ENCODE measurements at places on chromosomes 2 and 18.

DNA sequence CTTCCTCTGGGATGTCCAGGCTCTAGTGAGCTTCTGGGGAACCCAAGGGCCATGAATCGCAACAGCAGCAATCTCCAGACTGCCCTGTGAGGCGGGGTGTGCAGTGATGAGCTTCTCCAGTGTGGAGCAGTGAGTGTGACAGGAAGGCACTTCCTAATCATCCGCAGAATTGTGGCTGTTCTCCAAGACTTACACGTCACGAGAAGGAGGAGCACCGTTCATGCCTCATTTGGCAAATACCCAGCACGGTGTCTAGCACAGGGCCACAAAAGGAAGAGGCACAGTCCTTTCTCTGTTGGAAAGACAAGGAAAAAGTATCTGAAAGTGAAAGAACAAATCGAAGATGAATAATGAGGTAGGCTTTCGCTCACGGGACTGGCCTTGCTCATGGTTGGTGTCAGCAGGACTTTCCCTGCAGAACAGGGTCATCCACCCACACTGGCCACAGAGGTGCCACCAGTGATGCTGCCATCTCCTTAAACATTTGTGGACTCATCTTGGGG lies 125.1 kb upstream of the HAAO start:
- no peak for DNase-seq

DNA sequence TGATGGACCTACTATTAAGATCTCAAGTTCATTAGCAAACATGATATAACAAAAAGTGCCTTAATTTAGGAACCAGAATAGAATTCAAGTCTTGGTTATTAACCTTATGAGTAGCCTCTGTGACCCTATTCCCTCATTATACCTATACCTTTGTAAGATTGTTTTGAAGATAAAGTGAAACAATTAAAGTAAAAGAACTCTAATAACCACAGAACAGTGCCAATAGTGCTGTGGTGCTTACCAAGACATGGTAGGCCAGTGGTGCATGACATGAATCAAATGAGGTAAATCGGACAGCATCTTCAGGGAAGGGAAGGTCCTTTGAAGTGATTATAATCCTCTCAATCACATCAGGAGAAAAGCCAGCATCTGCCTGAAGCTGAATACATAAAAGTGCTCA lies 36.4 kb downstream of the METTL4 start:
- DNase-seq: no peak

- no peak for DNase-seq
These were observed 287.4 kb downstream of the NOL4 start for GRCh38 chr18:33937270-33937816.

- no peak for DNase-seq
These were observed 21.2 kb downstream of the WDFY1 start for GRCh38 chr2:223923976-223924375.

- peak; percentile 35 for DNase-seq
These were observed 6.6 kb downstream of the GKN2 start for GRCh38 chr2:68946117-68946516.

- DNase-seq: no peak
These were observed 58.7 kb downstream of the ABCG8 start for GRCh38 chr2:43897492-43897891.

- DNase-seq: no peak
These were observed 94.3 kb downstream of the LIPG start for GRCh38 chr18:49656073-49656692.

GRCh38 chr2:176071330-176072291 lies 12.2 kb downstream of the EVX2 start:
- no peak for DNase-seq

- no peak for DNase-seq
These were observed 78.8 kb downstream of the NR4A2 start for GRCh38 chr2:156253765-156254164.

All from MV-4-11 (cell line).